ENCODE measurements at places on chromosomes 3 and 15.

- DNase-seq: no peak
Measured at GRCh38 chr15:98650417-98651035, 2.2 kb downstream of the IGF1R start.

- no peak for DNase-seq
Measured at GRCh38 chr3:123442908-123443307, 6.0 kb downstream of the ADCY5 start.

DNA sequence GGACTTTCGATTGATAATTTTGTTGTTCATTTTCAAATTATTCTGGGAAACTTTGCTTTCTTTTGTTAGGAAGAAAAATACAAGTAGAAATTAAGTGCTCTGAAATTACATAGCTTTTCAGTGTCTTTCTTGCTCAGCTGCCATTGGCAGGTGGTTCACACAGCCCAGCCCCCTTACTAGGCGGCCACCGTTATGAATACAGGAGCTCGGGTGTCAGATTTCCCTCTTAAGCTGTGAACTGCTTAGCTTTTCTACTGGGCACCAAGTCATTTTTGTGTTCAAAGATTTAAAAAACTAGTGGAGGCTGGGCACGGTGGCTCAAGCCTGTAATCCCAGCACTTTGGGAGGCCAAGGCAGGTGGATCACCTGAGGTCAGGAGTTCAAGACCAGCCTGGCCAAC, 55.2 kb downstream of the HMG20A start:
- DNase-seq: no peak

GRCh38 chr15:40960151-40960885, 7.0 kb downstream of the CHAC1 start:
- no peak for DNase-seq

DNA sequence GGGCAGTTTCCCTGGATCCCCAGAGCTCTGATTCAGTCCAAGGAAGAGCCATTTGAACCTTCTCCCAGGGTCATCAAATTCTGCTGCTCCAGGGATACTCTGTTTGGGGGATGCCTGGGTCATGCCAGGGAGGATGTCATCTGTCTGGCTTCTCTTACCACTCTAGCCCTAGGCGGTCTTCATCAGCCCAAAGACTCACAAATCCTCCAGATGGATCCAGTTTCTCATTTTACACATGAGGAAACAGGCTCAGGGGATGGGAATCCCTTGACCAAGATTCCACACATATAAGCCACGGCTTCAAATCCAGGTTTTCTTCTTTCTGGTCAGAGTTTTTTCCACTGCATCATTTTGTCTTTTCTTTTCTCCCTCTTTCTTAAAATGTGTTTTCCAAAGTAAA, 36.7 kb downstream of the SLC28A1 start:
- no peak for DNase-seq

GRCh38 chr15:28184166-28184565, 85.1 kb upstream of the OCA2 start:
- DNase-seq: no peak

DNA sequence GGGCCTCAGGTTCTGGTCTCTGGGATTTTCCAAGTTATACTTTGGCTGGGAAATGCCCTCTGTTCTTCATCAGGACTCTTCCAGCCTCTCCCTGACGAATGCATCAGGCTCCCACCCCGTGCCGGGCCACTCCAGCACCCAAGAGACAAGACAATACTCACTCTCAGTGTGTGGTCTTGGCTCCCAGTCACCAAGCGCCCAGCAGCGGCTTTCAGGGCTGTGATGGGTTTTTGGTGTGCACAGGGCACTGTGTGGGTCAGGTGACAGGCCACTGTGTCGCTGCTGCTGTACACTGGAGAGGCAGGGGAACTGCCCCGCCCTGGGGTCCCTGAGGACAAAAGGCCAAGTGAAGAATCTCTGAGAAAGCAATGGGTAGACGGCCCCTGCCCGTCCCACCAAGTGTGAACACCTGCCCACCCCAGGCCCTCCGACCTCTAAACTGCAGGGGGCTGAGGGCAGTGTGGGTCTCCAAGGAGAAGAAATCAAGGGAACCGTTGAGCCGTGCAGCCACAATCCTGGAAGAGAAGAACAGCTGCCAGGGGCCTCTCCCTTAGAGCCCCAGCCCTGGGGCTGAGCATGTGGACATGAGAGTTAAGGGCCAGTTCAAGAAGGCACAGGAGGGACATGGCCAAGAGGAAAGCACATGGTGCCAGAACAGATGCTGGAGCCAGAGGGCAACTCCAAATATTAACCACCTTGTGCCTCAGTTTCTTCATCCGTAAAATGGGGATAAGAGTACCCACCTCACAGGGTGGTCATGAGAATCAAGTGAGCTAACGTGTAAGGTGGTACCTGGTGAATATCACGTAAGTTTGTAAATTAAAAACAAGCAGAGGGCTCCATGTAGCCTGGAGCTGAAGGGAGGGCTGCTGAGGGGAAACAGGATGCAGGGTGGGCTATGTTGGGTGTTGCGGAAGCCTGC, 34.1 kb downstream of the PTPN23 start:
- no peak for DNase-seq

GRCh38 chr3:147038481-147038880, 367.9 kb downstream of the ZIC4 start:
- no peak for DNase-seq

GRCh38 chr15:85878828-85879225, 84.1 kb upstream of the KLHL25 start:
- DNase-seq: no peak

DNA sequence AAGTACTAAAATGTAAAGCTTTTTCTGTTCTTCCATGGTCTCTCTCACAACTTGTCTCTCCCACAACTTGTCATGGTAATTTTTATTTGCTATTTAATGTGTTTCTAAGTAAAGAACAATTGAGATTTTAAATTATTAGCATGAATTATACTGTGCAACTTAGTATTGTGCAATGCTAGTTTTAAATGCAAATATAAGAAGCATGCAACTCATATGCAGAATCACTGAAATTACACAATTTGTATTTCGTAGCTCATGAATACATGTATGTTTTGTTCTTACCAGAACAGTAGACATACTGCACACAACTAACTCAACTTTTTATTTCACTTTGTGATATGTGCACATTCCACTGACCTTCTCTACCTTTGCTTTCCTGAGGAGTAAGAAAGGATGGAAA, 96.5 kb downstream of the SQOR start:
- DNase-seq: no peak

DNA sequence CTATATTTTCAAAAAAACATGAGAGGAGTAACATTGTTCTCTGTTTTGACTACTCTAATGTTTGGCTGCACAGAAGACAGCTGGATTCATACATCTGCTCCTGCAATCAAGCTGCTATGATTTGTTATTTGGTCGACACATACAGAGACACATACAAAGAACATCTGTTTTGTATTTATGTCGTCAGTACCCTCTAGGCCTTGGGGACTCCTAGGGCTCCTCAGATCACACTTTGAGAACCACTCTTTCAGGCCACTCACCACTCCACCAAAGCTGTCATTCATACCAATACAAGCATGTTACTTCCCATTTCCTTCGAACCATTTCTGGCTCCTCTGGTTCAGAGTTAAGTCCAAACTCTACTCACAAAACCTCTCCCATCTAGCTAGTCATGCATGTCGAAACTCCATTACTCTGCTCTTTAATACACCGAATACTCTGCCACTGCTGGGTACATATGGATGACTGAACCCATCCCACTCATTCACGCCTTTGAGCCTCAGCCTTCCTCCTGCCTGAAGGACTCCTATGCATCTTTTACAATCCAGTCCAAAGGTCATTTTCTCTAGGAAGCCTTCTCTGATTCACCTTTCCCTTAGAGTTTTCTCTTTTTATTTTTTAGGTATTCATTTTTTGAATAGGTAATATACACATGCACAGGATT, 102.9 kb upstream of the ARHGEF3 start:
- DNase-seq: no peak

- no peak for DNase-seq
Measured at GRCh38 chr3:153414982-153415381, 253.0 kb downstream of the RAP2B start.

- DNase-seq: no peak
Measured at GRCh38 chr15:91852741-91853510, 582 bp upstream of the SLCO3A1 start.

- DNase-seq: no peak
Measured at GRCh38 chr15:38084289-38084688, 149.8 kb downstream of the TMCO5A start.

DNA sequence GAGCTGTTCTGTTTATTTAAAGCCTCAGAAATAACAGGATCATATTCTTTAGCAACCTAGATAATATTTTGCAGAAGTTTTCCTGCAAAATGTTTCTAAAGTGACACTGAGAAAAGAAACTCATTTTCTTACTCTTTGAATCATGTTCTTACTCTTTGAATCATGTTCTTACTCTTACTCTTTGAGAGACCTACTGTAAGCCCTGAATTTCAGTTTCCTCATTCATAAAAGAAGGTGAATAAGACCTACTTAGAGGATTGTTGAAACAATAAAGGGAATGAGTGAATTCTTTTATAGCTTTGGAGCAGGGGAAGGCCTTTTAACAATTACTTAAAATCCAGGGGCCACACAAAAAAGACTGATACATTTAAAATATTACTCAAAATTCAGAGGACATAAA, 221.7 kb upstream of the CMC1 start:
- DNase-seq: no peak

DNA sequence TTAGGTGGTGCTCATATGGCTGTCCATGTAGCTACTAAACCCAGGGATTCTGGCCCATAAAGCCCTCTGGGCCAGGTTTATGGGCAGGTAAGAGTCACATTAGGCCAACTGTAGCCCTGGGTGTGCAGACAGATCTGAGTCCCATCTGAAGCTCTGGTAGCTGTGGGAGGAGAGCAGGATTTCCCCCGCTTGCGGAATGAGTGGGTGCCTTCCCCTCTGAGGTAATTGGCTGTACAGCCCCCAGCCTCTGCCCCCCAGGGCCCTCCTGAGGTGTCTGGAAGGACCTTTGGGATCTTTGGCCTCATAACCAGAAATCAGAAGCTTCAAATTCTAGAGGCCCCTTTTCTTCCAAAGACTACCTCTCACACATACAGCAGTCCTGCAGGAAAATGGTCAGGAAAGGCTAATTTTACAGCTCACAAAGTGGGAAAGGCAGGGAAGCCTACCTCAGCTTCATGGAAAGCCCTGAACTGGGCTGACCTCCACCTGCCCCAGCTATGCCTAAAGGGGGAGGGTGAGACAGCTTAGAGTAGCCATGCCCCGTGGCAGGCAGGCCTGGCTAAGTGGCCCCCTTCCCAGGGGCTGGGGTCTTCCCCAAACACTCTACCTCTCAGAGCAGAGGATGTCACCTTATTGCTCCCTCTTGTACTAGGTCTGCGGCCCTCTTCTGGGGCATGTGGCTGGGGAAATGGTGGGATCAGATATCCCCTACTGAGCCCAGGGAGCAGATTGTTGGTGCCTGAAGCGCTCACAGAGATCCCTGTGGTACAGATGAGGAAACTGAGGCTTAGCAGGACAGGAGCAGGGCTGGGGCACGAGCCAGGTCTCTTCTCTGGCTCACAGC, 16.8 kb downstream of the HEMK1 start:
- DNase-seq: no peak

GRCh38 chr3:20064796-20065564, 24.7 kb downstream of the KAT2B start:
- DNase-seq: no peak

GRCh38 chr15:28987337-28987736, 101.6 kb downstream of the APBA2 start:
- no peak for DNase-seq

- DNase-seq: no peak
Measured at GRCh38 chr3:182007441-182007840, 295.7 kb downstream of the SOX2 start.

- DNase-seq: no peak
Measured at GRCh38 chr3:22887664-22888291, 315.3 kb upstream of the UBE2E2 start.

DNA sequence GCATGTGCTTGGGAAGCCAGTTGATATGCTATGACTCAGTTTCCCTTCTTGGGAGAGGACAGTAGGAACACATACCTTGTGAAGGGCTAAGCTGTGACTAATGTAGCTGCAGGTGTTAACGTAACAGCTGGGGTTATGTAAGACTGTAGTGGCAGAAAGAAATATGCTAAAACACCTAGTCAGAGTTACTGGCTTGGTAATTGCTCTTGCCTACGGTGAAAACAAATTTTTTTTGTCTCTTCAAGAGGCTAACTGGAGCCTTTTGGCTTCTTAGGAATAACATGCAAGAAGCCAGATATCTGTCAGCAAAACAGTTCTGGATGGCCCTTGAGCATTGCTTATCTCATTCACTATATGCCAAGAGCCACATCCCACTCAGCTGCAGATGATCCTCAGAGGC, 1.4 kb downstream of the MAPKBP1 start:
- no peak for DNase-seq

GRCh38 chr3:13420045-13420830, at the start of gene NUP210:
Gene NUP210, minus strand, starts transcription at chr3:13420322. Its CDS starts 96 bp downstream, at chr3:13420226.
- peak; percentile 36 for DNase-seq

DNA sequence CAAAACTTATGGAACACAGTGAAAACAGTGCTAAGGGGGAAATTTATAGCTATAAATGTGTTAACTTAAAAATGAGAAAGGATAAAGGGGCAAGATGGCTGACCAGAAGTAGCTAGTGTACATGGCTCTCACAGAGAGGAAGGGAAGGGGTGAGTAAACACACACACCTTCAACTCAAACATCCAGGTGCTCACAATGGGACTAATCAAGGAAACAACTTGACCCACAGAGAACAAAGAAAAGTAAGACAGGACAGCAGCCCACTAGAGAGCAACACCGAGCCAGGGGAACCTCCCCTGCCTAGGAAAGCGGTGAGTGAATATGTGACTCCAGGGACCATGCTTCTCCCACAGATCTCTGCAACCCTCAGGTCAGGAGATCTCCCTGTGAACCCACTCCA, 85.0 kb upstream of the UBP1 start:
- no peak for DNase-seq

DNA sequence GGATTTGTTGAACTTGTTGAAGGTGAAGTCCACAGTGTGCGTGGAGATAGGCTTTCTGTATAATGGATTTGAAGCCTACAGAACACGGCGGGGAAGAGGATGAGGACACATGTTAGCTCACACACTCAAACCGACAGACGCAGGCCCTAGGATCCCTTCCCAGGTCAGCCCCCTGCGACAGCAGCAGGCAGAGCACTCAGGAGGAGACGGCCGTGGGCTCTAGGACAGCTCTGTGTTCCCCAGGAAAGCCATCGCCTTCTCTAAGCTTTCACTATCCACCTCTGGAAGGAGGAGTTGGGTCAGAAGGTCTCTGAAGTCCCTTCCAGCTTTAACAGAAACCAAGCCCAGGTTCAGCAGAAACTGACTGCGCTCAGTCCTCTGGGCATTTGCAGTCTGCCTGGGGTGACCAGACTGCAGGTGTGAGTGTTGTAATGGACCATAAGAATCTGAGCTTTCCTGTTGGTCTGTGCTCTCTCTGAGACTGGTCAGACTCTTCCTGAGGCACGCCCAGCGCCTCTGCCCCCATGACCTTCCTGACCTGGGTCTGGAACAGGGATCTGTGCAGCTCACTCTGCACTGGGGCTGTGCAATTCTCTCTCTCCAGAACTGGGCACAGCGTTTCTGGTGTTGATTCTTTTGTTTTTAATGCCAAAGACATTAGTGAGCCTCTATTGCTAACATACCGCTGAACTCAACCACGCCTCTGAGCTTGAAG, 33.5 kb downstream of the UMPS start:
- DNase-seq: no peak

Data from SHP77 treated with DMSO at 0.1 percent for 48 hours (cell line).